ENCODE measurements at places on chromosomes 12 and 14.

DNA sequence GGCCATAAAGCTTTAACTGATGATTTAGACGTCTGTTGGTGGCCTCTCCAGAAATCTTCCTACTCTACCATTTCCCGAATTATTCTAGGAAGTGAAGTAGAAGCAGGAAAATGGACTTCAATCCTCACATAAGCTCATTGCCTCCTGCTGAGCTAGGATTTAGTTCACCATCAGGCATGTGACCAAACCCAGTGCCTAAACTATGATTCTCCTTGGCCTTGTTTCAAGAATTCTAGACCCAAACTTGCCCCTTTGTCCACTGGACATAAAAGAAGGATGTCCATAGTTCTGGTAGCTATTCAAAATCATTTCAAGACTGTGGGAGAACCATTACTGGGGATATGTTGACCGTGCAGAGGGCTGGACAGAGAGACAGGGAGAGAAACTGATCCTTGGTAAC lies 105.8 kb downstream of the C12orf50 start:
- no peak for DNase-seq

- no peak for DNase-seq
These were observed 84.0 kb upstream of the GSC start for GRCh38 chr14:94853920-94854319.

DNA sequence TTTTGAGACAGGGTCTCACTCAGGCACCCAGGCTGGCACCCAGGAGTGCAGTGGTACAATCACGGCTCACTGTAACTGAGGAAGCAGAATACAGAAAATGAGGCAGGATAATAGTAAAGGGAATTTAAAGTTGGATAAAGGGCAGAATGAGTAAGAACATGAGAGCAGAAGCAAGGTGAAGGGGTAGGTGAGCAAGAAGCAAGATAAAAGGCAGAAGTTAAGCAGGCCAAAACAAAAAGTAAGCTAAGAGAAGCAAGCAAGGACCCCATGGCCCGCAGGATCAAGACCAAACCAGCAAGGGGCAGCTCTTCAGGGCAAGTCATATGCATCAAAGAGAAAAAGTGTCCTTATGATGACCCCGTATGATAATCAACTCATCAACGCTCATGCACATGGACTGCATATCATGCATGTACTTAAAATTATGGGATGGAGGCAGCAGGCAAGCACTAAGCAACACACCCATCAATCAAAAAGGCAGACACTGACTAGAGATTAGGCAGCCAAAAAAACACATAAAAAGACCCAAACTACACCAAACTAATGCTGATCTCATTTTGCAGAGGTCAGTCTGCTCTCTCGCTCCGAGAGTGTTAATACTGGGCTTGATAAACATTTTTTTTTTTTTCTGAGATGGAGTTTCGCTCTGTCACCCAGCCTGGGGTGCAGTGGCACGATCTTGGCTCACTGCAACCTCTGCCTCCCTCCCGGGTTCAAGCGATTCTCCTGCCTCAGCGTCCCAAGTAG lies 11.6 kb downstream of the TIMELESS start:
- no peak for DNase-seq

GRCh38 chr12:10235761-10236631 lies 23.3 kb downstream of the GABARAPL1 start:
- peak; percentile 15 for DNase-seq

DNA sequence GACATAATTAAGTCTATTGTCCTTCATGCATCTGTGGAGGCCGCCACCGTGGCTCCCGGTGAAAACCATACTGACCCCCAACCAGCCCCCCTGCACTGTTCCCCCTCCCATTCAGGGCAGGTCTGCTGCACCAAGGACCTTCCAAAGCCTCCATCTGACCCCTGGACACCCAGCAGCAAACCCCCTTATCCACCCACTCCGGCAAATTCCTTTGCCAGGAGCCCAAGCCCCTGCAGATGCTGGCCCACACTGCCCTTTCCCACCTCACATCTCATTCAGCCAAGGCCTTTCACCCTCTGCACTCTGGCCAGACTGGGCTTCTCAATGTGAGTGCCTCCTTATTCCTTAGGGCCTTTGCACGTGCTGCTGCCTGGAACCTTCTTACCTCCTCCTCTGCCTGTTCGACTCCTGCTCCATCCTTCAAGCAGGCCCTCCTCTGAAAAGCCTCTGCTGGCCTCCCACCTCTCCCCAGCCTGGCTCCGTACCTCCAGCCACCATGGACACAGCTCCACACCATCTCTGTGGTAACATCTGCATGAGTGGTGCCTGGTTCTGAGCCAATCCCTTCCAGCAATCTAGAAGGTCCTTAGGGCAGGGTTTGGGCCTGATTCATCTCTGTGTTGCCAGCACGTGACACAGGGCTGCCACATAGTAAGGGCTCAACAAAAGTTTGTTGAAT lies 230.7 kb downstream of the BCL11B start:
- DNase-seq, result no peak

GRCh38 chr12:42283739-42284138 lies 42.2 kb downstream of the ZCRB1 start:
- no peak for DNase-seq

DNA sequence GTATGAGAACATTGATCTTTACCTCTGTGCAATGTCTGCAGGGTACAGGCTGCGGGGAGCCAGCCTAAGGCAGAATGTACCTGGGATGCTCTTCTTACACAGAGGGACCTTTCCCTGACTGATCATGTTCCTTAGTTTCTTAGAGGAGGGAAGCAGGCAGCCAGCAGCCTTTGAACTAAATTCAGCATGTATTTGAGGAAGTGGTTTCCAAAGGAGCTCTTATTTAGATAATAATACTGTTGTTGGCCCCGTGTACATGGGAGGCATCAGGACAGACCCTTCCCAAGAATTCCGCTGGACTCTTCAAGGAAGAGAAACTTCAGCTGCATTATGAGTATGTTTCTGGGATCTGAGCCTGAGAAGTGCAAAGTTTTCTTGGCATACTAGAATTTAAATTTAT lies 98.8 kb downstream of the CCDC92 start:
- no peak for DNase-seq

DNA sequence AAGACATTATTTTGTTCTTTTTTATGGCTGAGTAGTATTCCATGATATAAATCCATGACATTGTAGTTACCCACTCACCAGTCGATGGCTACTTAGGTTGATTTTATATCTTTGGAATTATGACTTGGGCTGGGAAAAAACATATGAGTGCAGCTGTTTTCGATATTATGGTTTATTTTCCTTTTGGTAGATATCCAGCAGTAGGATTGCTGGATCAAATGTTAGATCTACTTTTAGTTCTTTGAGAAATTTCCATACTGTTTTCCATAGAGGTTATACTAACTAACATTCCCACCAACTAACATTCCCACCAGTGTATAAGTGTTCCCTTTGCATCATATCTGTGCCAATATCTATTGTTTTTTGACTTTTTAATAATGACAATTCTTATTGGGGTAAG lies 29.9 kb upstream of the PTPRR start:
- no peak for DNase-seq

- DNase-seq, result no peak
These were observed 18.7 kb downstream of the RFX4 start for GRCh38 chr12:106601496-106601895.

GRCh38 chr12:117064596-117064995 lies 34.6 kb downstream of the TESC start:
- no peak for DNase-seq
